ENCODE measurements at places on chromosomes 6 and 20.

DNA sequence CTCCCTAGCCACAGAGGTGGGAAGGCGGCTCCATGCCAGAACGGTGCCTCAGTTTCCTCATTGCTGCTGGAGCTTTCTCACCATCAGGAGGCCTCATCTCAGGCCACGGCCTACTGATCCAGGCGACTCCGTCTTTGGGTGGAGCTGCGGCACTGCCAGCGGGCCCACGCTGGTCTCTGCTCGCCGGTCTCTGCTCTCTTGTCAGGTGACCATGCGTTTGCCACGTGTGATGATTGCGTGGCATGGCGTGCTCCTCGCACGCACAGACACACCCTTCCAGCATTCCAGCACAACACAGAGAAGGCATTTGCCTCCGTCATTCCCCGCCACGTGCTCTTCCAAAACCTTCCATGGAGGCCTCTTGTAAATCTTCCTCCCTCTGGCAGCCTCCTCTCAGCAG lies 271.1 kb downstream of the CDH4 start:
- no peak for DNase-seq

GRCh38 chr20:5789827-5790226 lies 39.6 kb downstream of the SHLD1 start:
- DNase-seq, result no peak

DNA sequence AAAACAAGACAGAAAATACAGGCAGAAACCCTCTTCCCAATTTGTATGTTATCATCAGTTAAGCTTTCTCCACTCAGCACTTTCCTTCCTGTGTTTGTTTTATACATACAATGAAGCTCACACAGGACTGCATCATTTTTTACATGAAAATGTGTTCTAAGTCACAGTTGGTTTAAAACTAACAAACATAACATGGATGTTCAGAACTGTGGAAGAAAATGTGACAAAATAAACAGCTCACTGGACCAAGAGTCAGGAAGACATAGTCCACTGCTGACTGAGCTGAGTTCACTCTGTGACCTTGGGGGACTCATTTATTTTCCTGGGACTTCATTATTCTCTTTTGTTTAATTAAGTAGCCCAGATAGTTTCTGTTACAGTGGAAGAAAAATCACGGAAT lies 331.5 kb downstream of the SYNE1 start:
- no peak for DNase-seq

DNA sequence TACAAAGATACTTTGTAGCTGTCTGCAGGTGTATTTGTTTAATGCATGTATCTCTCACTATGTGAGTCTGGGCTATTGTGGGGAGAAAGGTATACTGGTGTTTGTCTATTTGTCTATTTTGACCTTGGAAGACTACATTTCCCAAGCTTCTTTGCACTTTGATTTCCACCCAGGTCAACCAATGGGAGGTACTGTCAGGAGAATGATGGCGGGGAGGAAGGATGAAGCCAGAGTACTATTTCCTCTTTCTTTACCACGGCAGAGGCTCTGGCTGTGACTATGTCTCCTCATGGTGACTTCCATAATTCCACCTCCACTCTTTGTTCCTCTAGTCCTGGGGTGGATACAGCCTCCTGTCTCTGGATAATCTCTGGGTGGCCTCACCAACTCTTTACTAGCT lies 23.1 kb downstream of the LBP start:
- DNase-seq, result no peak

GRCh38 chr20:622161-622560 lies 12.1 kb upstream of the TCF15 start:
- no peak for DNase-seq

DNA sequence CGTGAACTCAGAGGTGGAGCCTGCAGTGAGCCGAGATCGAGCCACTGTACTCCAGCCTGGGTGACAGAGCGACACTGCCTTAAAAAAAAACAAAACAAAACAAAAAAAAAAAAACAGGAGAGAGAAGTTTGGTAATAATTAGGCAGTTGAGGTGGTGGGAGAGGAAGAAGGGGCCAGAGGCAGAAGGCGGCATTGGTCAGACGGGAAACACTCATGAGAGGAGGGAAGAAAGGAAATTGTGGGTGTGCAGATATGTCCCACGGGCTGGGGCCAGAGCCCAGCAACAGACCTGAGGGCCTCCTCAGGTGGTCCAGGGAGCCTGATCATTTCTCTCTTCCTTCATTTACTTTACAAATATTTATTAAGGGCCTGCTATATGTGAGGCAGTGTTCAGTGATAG lies 20.0 kb downstream of the SULF2 start:
- DNase-seq, result no peak

GRCh38 chr6:41045664-41046063 lies 3.4 kb downstream of the TSPO2 start:
- no peak for DNase-seq

- DNase-seq, result no peak
These were observed 30.8 kb upstream of the SMLR1 start for GRCh38 chr6:130796313-130796905.

- DNase-seq, result no peak
These were observed 78.0 kb downstream of the PDE10A start for GRCh38 chr6:165585060-165585459.

DNA sequence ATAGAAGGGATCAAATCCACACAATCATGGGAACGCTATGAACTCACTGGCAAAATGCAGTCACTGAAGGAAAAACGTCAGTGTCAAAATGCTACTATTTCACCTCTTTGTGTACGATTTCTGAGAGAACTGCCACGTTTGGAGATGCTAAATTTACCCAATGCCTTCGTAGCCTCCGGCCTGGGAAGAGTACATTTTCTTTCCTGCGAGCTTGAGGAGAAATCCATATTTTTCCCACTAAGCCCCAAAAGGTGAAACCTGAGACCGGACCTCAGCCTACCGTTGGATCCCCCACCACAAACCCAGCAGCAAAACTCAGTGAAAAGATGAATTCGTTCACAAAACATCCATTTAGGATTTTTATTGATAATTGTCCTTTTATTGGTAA lies 131.7 kb downstream of the GPX5 start:
- no peak for DNase-seq

DNA sequence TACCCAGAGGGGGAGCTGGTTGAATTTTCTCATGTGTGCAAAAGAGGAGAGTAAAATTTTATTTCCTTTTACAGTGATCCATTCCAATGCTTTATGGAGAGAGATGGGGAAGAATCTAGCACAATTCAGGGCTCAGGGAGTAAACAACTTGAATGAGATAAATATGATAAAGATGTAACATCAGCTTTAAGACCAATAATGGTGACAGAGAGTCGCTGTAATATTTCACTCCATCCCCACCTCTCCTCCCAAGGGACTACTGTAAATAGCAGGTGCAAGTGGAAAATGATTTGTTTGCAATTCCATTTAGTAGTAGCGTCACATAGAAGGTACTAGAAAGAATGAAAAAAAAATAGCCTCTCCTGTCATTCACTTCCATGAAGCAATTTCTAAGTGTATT lies 4.8 kb downstream of the CRISP3 start:
- DNase-seq, result no peak

- no peak for DNase-seq
These were observed 392 bp upstream of the SLC2A10 start for GRCh38 chr20:46709055-46709458.

- DNase-seq, result no peak
These were observed 290.2 kb downstream of the TSHZ2 start for GRCh38 chr20:53262365-53262764.

DNA sequence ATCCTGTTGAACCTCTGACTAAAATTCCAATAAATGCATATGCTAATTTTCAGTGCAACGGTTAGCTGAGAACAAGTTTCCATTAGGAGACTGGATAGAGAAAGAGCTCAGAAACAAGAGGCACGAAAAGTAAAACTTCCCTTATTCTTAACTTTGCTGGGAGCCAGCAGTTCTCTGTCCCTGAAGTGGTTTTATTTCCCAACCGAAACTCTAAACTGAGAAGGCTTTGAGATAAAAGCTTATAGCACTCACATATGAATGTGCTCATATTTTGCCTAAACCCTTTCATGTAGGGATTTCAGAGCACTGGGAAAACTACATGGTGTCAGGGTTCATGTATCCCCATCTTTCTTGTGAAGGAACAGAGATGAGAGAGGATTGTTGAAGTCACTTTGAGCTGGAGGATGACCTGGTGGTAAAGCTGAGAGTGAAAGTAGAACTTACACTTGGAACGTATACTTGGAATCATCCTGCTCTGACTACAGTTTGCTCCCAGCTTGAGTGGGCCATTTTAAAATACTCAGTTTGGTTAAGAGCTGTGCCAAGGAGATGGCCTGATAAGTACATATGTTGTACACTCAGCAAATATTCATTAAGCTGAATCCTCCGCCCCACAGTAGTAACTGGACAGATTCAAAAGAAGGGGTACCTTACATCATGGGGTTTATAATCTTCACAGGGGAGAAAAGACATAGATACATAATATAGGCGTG lies 324.2 kb upstream of the CNR1 start:
- no peak for DNase-seq

DNA sequence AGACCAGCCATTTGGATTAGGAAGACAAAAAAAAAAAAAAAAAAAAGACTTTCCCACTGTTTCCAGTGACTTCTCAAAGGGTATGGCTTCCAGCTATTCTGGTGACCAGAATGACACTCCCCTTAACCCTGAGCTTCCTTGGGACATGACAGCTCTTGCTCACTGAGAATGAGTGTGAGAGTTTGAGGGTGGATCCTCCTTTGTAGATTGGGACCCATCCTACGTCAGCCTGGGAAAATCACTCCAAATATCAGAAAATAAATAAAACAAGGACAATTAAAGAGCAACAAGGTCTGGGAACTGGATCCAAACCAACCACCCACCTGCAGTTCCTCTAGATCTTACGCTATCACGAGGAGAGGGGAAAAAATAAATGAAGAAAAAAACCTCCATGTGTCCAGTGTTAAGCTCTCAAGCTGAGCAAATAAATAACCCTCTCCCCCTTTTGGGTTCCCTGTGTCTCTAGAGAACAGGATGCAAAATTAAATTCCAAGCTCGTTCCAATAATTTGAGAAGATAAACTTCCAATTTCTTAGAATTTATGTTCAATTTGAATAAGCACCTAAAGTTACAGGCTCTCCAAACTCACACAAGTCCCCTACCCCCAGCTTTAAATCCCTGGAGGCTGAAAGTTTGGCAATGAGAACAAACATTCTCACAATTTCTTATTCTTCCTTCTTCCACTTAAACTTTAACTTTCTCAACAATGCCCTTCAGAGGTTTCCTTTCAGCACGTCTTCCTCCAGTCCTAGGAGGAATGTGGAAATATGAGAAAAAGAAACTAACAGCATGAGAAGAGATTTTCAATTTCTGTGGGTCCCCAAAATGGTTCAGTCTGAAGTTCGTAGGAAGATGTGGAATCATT lies 170.2 kb downstream of the MTFR2 start:
- no peak for DNase-seq

DNA sequence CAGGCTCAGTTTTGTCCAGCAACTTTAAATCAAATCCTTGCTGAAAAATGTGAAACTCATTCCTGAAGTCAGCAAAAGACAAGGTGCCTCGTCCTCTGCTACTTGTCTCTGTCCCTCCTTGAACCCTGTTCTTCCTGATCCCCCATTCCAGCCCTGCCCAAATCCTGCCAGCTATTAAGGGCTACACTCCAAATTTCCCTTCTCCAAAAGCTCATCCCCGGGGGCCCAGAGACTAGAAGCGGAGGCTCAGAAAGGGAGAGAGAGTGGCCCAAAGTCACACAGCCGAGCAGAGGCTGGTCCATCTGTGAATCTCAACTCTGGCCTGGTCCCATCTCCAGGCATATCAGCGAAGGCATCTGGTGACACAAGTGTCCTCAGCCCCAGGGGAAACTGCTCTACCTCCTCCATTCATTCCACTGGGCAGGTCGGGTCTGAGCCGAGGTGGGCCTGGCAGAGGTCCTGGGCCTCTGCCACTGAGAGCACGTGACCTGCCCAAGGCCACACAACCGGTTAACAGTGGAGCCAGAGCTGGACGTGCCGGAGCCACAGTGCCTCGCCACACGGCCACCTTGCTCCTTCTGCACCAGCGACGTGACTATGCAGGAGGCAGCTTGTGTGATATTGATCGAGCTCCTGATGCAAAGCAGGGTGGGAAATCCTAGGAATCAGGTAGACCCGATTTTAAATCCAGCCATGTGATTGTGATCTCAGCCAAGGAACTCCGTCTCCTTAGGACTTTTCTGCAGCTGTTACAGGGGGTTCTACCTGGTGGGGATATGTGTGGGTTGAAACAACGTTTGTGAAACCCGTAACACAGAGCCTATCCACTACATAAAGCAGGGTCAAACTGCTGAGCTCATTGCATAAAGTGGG lies 28.6 kb downstream of the NOL4L start:
- DNase-seq, result no peak

GRCh38 chr6:16651871-16652270 lies 109.4 kb downstream of the ATXN1 start:
- no peak for DNase-seq

GRCh38 chr6:12001004-12001705 lies 11.0 kb upstream of the HIVEP1 start:
- DNase-seq, result no peak

- DNase-seq, result no peak
These were observed 27.6 kb upstream of the RBL1 start for GRCh38 chr20:37123441-37123840.
